ENCODE measurements at places on chromosomes 12 and 14. TPM values are rescaled to one million over a fixed set of nuclear protein-coding genes. Genes with fewer than 3 reads are reported as not detected.

Gene RERG
- not detected for total RNA-seq

Gene BORCS5
- total RNA-seq: 4.6 TPM

Gene TMCC3
- 0.11 TPM for total RNA-seq

Gene KRT4
- total RNA-seq: 0.22 TPM

Gene CLEC2D
- total RNA-seq: 6.6 TPM

Gene ANO6
- 75.4 TPM for total RNA-seq

Gene RILPL2
- total RNA-seq: 2.5 TPM

Gene CCDC177
- total RNA-seq: not detected

Gene IFNG-AS1
- not detected for total RNA-seq

Gene KRT75
- not detected for total RNA-seq

Gene GSG1
- 1.3 TPM for total RNA-seq

Gene RPGRIP1
- total RNA-seq: not detected

Gene KRT73
- total RNA-seq: not detected

Gene KCNMB4
- total RNA-seq: 2.7 TPM

Gene PPP1R12A
- 91.1 TPM for total RNA-seq

Data from GM23248 (cell line).